Dorsolateral prefrontal cortex (tissue), 122 donors: ENCODE measurements at places on chromosomes 3 and 15.

DNA sequence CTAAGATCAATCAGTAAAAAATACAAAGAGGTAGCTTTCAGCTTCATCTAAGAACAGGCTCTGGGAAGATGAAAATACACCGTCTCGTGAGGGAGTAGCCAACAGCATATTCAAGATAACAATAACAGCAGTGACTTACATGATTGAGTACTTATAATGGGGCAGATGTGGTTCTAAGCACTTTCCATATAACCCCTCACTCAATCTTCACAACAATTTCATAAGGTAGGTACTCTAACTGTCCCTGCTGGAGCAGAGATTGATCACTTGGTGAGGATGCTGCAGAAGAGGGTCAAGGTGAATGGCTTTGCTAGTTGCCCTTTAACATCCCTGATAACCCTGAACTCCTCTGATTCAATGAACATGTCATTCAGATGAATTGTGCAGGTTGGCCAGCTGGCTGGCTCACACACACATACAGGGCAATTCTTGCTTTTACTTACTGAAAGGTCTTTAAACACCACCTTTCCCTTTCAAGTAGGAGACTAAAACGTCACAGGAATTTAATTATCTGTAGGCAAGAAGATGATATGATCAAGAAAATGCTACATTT is 984.2 kb upstream of the CFAP20DC start:
- DNase-seq = no peak

DNA sequence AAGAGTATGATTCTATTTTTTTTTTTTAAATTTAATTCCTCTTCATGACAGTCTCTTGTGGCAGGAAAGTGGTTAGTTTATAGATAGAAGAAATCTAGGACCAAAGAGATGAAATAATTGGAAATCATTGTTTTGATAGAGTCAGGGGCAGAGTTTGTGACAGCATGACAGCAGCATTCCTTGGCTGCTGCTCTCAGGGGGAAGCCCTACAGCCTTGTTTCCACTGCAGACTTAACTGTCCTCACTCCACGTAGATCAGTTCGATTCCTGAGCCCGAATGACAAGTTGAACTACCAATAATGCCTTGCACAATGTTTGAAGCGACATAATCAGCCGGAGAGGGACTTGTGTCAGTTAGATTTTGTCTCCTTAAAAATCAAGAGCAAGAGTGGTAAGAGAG is 189.0 kb upstream of the ICE2 start:
- DNase-seq = no peak

GRCh38 chr3:59341459-59341858 is 291.6 kb upstream of the CFAP20DC start:
- no peak for DNase-seq

DNA sequence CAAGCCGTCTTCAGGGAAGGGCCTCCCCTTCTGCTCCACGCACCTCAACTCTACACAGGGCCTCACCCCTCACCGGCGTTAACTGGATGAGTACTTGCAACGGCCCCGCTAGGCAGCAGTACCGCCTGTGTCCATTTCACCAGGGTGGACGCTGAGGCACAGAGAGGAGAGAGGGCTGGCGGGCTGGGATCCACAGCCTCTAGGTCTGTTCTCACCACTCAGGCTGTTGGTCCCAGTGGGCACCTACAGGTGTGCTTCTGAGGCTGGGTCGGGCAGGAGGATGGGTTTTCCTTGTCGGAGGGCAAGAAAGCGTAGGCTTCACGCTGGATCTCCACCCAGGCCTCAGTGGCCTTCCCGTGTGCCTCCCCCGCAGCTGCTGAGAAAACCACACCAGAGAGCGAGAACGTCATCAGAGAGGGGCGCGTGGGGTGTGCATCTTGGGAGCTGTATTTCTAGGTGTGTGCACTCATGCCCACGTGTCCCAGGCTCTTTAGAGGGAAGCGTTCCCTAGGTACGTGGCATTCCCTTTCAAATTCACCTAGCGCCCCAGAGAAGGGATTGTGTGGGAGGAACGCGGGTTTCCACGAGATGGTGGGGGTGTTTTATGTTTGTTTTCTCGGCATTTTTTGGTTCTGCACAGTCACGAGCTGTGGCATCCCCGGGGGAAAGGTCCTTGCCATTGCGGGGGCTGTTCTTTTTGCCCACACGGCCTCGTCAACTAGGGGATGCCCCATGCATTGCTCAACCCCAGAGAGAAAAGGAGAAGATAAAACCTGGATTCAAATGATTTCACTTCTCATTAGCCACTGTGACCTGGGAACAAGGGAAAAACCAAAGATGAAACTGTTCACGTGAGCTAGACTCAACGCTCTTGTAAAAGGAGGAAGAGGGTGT is 67.7 kb downstream of the MGLL start:
- DNase-seq = no peak
